ENCODE measurements at places on chromosomes 4 and X. TPM values are rescaled to one million over a fixed set of nuclear protein-coding genes. Genes with fewer than 3 reads are reported as not detected.

GRCh38 chr4:152221816-152222516 lies 313.9 kb downstream of the FBXW7 start:
- DNase-seq, result peak; percentile 19

The VBP1 gene
- 30.8 TPM for total RNA-seq

DNA sequence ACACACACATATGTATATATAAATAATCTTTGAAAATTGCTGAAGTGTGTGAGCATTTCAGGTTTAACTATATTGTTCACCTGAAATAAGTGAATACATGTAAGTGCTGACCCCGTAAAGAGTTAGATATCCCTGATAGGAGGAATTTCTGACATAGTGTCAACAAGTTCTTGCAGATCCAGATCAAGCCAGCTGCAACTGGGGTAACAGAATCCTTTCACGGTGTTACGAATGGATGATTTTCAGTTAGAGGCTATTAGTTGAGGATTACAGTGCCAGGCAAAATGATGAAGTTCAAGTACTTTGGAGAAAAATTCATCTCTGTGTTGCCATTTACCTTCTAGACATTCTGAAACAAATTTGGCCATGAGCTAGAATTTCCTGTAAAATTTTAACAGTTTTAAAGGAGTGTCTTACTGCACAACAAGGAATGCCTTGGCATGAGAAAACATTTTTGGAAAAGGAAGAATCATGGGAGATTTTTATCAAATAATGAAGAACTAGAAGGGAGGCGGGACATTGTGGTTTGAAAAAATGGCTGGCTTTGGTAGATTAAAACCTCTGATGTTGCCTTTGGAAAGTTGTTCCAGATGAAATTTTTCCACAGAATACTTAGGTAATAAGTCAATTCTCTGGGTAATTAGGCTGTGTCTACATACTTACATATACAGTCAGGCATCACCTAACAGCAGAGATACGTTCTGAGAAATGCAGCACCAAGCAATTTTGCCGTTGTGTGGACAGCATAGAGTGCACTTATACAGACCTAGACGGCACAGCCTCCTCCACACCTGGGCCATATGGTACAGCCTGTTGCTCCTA lies 84.4 kb upstream of the FAT1 start:
- no peak for DNase-seq

- DNase-seq, result peak; percentile 50
These were observed 18.2 kb downstream of the PRDM8 start for GRCh38 chr4:80215449-80216052.

The TLR1 gene
- 20.6 TPM for total RNA-seq

The CABS1 gene
- total RNA-seq, result not detected

- no peak for DNase-seq
These were observed 48.3 kb downstream of the MAP7D3 start for GRCh38 chrX:136202889-136203288.

DNA sequence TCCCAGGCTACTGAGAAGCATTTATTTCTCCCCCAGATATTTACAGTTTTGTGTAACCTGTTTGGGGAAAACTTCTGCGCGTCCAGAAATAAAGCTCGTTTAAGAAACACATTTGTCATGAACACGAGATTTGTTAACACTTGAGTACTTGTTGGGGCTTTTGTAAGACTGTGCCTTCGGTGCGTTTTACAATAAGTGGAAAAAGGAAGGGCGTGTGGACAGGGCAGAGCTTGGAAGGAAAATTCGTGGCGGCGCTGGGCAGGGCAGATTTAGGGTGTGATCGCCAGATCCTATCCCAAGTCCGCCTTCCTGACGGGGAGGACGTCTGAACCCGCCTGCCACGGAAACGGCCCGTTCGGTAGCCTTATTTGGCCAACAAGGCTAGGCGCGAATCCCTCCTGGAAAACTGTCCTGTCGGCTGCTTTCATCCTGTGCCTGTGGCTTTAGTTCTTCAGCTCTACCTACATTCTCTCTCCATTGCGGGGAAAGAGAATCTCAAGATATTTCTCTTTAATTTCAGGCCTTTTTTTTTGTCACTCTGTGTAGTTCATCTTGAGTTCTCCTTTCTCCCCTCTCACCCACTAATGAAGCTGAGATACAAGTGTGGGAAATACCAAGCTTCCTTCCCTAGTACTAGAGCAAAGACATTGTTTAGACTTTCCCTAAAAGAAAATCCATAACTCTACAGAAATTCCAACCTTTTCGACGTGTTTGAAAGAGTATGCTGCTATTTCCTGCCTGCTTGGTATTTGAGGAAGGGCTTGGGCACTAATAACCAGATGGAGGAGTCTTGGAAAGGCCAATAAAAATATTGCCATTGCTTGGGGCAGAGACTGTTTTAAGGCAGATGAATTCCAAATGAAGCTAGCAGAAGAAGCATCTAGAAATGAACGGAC lies 982 bp downstream of the PDLIM5 start:
- no peak for DNase-seq

The RHOH gene
- total RNA-seq, result 198 TPM

- no peak for DNase-seq
These were observed 88.5 kb upstream of the RPS6KA3 start for GRCh38 chrX:20355187-20355586.

GRCh38 chr4:185987961-185988627 lies 80.9 kb upstream of the TLR3 start:
- DNase-seq, result no peak

The TKTL2 gene
- not detected for total RNA-seq

DNA sequence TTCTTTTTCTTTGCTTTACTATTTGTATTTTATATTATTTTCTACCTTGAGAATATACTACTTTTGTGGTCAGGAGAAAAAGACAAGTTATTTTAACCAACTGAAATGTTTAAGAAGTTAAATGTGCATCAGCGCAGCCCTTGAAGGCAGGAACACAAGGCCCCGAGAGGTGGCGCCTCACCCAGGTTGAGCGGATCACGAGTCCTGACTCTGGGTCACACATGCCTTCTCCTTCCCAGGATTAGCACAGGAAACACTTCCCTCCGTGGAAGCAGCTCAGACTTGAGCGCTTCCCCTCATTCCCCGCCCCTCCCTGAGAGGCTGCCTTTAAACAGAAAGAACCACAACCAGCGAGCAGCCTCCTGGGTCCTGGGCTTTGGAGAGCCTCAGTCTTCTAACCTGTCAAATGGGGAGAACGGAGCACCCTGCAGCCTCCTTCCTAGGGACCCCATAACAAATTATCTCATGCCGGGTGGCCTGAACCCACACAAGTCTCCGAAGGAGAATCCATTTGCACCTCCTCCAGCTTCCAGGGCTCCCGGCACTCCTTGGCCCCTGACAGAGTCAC lies 217.6 kb downstream of the AFAP1 start:
- no peak for DNase-seq

DNA sequence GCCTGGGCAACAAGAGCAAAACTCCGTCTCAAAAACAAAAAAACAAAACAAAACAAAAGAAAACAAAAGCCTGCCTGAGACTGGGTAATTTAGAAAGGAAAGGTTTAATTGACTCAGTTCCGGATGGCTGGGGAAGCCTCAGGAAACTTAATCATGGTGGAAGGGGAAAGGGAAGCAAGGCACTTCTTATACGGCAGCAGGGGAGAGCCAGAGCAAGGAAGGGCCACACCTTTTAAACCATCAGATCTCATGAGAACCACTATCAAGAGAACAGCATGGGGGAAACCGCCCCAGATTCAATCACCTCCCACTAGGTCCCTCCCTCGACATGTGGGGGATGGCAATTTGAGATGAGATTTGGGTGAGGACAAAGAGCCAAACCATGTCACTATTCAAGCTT lies 122.2 kb downstream of the UBE2K start:
- no peak for DNase-seq

DNA sequence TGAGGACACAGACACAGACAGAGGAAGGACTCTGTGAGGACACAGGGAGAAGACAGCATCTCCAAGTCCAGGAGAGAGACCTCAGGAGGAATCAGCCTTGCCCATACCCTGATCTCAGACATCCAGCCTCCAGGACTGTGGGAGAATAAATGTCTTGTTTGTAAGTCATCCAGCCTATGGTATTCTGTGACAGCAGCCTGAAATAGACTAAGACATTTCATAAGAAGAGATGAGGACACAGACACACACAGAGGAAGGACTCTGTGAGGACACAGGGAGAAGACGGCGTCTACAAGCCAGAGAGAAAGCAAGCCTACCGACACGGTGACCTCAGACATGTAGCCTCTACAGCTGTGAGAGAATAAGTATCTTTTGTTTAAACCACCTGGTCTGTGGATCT lies 112.1 kb downstream of the DHRSX start:
- no peak for DNase-seq

DNA sequence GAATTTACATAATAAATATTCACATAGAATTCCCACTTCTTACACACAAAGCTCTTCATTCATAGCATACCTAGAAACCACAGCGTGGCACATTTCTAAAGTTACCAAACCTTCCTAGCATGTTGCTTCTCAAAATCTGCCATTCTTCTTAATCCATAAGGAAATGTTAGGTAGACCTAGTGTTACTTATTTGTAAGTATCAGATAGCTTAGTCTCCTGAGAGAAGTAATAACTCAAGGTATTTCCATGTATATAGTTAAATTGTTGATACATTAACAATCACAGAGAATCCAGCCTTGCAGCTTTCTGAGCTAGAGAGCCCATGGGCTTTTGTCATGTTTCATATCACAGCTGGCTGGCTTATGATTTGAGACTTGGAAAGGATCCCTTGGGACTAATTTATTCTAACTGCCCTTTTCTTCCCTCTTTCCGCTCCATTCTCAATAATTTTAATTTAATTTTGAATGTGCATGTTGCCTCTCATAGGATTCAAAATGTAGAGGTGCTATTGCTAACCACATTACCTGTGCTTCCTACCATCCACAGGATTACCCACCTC lies 17.6 kb downstream of the SH3RF1 start:
- DNase-seq, result no peak

The ADH7 gene
- not detected for total RNA-seq

The HSFX3 gene
- total RNA-seq, result not detected

- no peak for DNase-seq
These were observed 92.2 kb downstream of the GRIA2 start for GRCh38 chr4:157312702-157313101.

The CXCL10 gene
- 0.39 TPM for total RNA-seq

DNA sequence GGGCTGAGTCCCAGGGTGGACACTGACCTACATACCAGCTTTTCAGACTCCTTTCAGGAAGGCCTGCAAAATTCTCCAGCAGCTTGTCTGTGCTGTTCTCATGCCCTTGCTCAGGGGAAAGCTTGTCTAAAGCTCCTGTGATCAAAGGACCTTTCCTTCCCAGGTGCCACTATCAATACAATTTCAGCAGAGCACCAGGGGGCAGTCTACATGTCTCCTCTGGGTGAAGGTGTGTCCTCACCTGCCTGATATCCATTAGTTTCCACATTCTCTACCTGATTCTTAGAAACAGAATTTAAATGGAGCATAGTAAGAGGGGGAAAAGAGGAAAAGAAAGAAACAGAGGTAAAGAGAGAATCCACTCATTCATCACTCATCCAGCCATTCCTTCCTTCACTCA lies 114.2 kb downstream of the PPARGC1A start:
- no peak for DNase-seq

The ADAMTS3 gene
- not detected for total RNA-seq

DNA sequence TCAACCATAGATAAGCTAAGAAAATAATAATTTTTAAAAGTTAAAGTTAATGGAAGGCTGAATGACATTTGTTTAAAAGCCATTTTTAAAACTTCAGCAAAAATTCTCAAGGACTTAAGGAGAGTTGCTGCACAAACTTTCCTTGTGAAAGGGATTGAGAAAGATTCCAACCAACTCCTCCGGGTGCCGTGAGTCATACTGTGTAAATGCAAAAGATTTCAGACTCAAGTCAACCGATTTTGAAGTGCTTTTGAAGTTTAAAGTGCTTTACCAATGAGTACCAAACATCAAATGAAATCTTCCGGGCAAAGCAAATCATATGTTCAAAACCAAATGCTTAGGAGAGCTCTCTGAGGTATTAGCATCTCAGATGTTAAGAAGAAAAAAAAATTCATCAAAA lies 31.4 kb downstream of the VCX2 start:
- no peak for DNase-seq

GRCh38 chr4:11487139-11487538 lies 58.4 kb upstream of the HS3ST1 start:
- peak; percentile 22 for DNase-seq

GRCh38 chrX:118545510-118545909 lies 49.9 kb downstream of the DOCK11 start:
- DNase-seq, result no peak

The ARAF gene
- total RNA-seq, result 111 TPM

DNA sequence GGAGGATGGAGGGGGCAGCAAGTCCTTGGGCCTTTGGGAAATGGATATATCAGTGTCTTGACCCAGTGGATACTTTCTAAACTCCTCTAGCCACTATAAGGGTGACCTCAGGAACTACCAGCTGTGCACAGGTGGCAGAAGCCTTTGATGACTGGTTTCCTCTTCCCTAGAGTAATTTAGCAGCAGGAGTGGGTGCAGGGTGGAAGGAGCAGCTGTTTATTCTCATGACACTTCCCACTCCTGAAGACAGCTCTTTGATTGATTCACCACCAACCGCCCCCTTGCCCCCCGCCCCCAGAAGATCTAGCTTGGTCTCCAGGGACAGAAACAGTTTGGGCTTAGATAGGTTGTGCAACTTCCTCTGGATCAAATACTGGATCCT lies 63.0 kb downstream of the GPC3 start:
- no peak for DNase-seq

- no peak for DNase-seq
These were observed 41.8 kb upstream of the AP1AR start for GRCh38 chr4:112189754-112190153.

The HMX1 gene
- total RNA-seq, result not detected

DNA sequence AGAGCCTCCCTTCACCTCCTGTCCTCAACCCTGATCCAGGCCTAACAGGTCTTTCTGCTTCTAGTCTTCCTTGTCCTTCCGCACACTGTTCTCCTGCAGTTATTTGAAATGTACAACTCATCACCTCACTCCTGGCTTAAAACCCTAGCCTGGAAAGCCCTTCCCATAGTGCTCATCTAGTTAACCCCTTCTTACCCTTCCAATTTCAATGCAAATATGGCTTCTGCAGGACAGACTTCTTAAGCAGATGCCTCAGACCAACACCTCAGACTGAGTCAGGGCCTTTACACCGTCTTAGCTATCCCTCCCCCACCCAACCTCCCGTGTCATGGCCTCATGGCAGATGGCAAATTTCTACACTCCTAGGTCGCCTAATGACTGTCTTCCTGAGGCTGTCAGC lies 130.4 kb downstream of the BCOR start:
- DNase-seq, result no peak

All from CD4-positive, alpha-beta memory T cell (primary cell).